ENCODE measurements at places on chromosomes 6 and 20.

DNA sequence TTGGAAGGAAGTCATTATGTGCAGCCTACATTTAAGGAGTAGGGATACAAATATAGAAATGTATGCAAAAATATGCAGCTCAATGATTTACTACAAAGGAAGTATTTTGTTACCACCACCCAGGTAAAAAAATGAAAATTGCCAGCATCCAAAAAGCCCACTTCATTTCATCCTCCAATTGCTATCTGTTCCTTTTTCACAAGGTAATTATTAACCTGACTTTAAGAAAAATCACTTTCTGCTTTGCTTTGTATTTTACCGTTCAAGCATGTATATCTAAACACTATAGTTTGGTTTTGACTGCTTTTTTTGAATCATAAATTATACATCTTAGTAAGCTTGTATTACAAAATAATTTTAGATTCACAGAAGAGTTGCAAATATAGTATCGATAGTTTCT is 768.5 kb upstream of the GJE1 start:
- no peak for DNase-seq

DNA sequence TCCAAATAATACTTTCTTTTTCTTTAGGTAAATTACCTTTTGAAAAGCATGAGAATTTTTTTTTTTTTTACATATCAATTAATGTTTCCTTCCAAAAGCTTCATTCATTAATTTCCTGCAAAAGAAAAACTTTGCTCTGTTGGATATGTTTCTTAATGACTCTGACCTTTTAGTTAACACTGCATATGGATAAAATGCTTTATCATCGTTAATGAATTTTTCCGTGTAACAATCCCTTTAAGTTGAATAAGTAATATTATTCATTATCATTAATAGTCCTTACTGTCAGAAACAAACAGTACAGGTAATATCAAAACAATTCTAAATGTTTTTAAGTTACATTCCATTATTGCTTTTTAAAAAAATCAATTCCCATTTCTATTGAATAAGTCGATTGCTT is 345.1 kb downstream of the SAMD5 start:
- DNase-seq: no peak

DNA sequence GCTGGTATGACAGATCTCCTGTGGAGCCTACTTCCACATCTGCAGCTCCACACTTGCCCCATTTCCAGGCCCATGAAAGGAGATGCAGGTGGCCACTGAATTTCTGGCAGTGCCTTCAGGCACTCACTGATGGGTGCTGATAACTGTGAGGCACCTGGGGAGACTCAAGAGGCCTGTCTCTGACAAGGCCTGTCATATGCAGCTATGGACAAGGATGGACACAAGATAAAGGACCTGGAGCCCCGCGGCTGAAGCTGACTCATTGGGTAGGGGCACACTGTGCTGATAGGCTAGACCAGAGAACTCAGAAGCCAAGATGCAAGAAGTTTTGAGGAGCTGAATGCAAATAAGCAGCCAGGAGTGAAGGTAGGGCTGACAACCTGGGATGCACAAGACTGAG is 81.0 kb upstream of the LRFN2 start:
- no peak for DNase-seq

DNA sequence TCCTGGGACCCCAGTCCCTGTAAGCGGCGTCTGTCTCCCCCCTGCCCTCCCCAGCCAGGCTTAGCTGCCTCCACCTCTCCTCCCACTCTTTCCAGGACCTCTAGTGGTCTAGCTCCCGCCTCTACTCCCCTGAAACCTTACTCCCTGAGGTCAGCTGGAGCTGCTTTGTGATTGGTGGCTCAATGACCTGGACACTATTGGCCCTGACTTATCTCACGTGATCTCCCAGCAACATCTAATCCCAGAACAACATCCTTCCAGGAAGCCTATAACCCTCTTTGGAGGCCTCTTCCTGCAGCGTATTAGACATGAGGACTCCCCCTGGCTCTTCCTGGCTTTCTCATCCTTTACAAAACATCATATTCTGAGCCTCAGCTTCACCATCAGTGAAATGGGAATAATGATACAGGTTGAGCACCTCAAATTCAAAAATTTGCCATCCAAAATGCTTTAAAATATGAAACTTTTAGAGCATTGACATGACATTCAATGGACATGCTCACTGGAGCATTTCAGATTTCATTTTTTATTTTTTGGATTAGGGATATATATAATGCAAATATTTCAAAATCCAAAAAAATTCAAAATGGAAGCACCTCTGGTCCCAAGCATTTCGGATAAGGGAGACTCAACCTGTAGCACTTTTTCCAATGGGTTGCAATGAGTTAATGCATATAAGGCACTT is 16.3 kb upstream of the SRC start:
- no peak for DNase-seq

DNA sequence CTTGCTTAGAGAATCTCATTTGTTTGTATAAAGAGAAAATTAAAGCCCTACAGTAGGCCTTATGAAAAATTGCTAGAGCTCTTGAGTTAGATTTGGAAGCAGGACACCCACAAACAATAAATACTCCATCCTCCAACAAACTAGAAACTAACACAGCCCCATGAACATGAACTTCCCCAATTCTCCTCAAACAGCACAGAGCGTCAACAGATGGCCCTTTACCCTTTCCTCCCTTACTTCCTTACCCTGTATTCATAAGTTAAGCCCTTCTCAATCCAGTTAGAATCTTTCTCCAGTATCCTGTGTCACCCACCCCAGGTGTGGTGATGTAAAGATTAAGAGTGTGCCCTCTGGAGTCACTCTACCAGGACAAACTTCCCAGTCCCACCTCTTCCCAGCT is 113.7 kb downstream of the UNC5CL start:
- DNase-seq: no peak

GRCh38 chr20:39462416-39462945 is 500.3 kb downstream of the DHX35 start:
- DNase-seq: no peak

- DNase-seq: peak; percentile 50
These were observed 34.1 kb upstream of the HLA-DQB1 start for GRCh38 chr6:32700391-32701040.

GRCh38 chr20:58600756-58601155 is 50.3 kb upstream of the STX16 start:
- DNase-seq: no peak

GRCh38 chr6:87905101-87905641 is 142.5 kb upstream of the SPACA1 start:
- DNase-seq: no peak

GRCh38 chr6:126513198-126513597 is 173.3 kb downstream of the CENPW start:
- DNase-seq: no peak

DNA sequence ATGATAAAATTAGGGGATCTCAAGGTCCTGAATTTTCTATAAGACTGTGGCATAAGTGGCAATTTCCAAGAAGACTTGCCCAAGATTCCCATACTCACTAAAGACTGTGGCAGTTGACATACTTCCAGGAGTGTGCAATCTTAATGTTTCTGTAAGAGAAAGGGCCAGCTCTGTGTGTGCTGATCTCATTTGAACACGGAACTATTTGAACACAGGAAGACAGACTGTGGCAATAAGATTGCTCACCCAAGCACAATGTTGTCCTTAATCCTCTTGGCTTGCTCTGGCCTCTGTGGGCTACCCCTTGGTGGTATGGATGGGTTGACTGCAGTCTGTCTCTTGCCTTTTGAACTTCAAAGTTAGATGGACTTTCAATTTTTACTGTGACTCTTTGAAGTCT is 151.4 kb downstream of the PHF3 start:
- no peak for DNase-seq

- DNase-seq: no peak
These were observed 25.7 kb upstream of the KLHL31 start for GRCh38 chr6:53691252-53691651.

GRCh38 chr20:62359043-62359490 is 8.0 kb downstream of the LAMA5 start:
- DNase-seq: no peak

GRCh38 chr6:69232911-69233448 is 563.8 kb downstream of the LMBRD1 start:
- peak; percentile 57 for DNase-seq

DNA sequence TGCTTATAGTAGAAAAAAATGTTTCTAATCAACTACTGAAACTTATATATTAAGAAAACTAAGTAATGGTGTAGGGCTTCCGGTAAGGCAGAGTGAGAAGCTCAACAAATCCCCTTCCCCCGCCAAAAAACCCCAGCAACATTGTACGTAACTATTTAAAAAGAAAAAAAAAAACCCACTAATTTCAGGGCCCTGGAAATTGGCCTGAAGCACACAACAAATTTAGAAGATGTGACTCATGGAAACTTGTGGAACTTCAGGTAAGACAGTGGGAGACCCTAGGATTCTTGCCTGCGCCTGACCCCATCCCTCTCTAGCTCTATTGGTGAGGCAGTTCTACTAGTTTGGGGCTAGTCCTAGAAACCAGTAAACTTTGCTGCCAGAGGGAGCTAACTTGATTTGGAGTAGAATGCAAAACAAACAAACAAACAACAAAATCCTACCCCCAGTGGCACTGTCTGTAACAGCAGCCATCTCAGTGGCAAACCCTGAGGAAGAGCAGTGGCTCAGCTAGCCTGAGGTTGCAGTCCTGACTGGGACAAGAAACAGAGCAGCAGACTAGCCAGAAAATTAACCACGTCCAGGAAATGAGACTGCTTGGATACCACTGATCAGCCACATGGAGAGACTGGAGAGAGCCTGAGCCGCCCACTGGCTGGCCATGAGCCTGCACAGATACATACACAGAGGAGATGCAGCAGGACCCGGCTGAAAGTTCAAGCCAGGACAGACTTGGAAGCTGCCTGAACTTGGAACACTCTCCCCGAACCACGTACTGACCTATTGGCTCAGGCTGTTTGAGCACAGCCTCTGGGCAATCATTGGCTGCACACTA is 135.1 kb downstream of the TBXT start:
- DNase-seq: no peak

GRCh38 chr20:15882553-15882952 is 690.7 kb downstream of the KIF16B start:
- no peak for DNase-seq

GRCh38 chr6:12024699-12025434 is 12.8 kb downstream of the HIVEP1 start:
- no peak for DNase-seq
